Iris pigment epithelial cell (primary cell): ENCODE measurements at places on chromosomes 1 and 21.

- no peak for DNase-seq
Measured at GRCh38 chr1:248593226-248593625, 4.3 kb downstream of the OR2T10 start.

DNA sequence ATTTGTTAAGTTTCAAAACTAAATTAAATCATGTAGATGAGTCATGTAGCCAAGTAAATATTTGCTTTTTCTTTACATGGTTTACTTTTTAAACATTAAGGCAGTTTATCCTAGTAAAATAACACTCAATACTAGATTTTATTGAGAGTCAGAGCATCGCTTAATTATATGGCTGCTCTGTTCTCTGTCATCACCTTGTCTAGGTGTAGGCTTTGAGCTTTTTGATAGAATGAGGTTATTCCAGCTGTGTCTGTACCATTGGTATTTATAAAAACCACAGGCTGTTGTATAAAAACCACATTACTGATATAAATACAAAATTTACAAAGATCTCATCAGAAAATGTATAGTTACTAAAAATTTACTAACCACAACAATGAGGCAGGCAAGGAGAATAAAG, 42.5 kb upstream of the GPR52 start:
- no peak for DNase-seq

- peak; percentile 47 for DNase-seq
Measured at GRCh38 chr1:241637046-241637590, 3.1 kb downstream of the CHML start.

GRCh38 chr21:32602099-32602498, 10.1 kb downstream of the CFAP298 start:
- no peak for DNase-seq

- no peak for DNase-seq
Measured at GRCh38 chr1:78275456-78275855, 215.3 kb upstream of the PTGFR start.

GRCh38 chr1:201880928-201881571, 7.6 kb upstream of the SHISA4 start:
- DNase-seq, result no peak

- DNase-seq, result no peak
Measured at GRCh38 chr1:174874331-174875053, 125.3 kb upstream of the CACYBP start.

DNA sequence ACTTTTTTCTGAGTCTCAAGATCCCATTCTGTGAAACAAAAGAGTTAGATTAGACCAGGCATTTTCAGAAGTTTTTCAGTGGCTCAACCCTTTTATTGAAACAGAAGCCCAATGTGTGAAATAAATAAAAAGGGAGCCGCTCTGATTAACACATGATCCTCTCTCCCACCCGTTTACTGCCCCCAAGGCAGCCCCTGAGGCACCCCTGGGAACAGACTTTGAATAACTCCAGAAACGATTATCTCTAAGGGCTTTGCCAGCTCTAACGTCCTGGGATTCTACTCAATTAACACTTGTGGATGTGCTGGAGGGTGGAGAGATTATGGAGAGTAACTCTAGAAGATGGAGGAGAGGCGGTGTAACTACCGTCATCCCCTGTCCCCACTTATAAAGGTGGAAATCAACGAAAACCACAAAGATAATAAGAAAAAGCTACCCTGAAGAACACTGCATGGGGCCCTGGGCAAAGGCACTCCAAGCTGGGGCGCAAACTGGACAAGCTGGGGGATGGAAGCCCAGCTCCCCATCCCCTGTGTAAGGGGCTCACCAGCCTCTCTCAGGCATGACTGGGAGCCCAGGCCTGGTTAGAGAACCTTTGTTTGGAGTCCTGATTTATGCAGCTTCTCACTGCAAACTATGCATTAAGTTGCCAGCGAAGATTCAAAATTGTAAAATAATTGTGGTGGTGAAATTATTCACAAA, 39.0 kb upstream of the GRIK3 start:
- DNase-seq, result no peak

DNA sequence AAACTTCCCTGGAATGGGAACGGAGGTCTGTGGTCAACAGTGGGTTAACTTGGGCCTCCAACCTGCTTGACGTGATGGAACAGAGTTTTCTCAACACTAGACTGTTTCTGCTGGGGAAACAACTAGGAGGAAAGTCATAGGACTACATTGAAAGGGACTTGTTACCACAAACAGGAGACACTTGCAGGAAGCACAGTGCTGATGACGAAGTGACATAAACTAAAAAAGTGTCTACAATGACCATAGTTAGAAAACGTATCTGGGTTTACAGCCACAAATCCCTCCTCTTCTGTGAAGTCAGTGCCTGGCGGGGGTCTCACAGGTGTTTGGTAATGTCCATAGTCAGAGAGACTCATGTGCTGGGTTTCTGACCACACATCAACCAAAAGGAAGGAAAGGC, 86.3 kb downstream of the FCRL5 start:
- DNase-seq, result no peak

GRCh38 chr1:197247465-197247864, 20.6 kb upstream of the CRB1 start:
- no peak for DNase-seq

DNA sequence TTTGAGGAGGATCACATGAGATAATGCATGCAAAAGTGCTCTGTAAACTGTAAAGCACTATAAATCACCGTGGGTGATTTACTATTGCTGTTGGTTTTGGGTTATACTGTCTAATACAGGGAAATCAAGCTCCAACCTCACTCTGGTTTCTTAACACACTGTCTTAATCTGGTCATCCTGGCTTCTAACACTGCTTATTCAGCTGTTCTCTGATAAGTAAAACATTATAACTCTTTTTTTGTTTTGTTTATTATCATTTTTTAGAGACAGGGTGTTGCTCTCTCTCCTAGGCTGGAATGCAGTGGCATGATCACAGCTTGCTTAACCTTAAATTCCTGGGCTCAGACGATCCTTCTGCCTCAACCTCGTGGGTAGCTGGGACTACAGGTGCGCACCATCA, 21.9 kb upstream of the LSM10 start:
- DNase-seq, result peak; percentile 14

- peak; percentile 72 for DNase-seq
Measured at GRCh38 chr1:200029035-200029821, 1.7 kb downstream of the NR5A2 start.

GRCh38 chr1:174740249-174740968, 259.3 kb upstream of the CACYBP start:
- peak; percentile 75 for DNase-seq

- no peak for DNase-seq
Measured at GRCh38 chr1:22676916-22677583, 24.0 kb downstream of the C1QB start.

GRCh38 chr1:102071451-102071850, 74.7 kb upstream of the OLFM3 start:
- no peak for DNase-seq

- no peak for DNase-seq
Measured at GRCh38 chr1:82755671-82756070, 954.9 kb downstream of the ADGRL2 start.

GRCh38 chr1:206829875-206830274, 35.5 kb upstream of the IL20 start:
- no peak for DNase-seq

- DNase-seq, result no peak
Measured at GRCh38 chr1:113091988-113092594, 19.1 kb downstream of the LRIG2 start.

- DNase-seq, result peak; percentile 54
Measured at GRCh38 chr21:37153935-37154350, 80.9 kb downstream of the TTC3 start.

DNA sequence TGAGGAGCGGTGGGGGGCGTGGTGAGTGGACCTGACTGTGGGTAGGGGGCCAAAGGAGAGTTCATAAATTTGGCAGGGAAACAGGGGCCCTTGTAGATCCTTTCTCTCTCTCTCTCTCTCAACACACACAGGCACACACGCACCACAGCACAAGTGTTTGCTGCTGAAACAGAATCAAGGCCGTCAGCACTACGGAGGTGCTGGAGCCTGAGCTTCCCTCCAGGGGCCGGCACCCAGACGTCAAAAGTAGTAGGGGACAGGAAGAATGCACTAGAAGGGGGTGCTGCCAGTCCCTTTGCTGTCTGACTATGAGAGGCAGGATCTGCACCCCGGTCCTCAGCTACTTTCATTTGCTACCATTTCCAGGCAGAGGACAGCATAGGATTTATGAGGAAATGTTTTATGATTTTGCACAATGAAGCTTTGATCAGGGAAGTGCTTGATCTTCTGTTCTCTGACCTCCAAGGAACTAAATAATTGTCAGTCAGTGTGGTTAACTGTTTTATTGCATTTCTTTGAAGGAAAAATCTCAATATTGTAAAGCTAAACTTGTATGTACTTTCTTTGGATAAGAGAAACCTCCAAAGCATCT, 74.3 kb upstream of the FAM3B start:
- no peak for DNase-seq

- no peak for DNase-seq
Measured at GRCh38 chr1:162398999-162399580, 12.8 kb downstream of the SH2D1B start.

DNA sequence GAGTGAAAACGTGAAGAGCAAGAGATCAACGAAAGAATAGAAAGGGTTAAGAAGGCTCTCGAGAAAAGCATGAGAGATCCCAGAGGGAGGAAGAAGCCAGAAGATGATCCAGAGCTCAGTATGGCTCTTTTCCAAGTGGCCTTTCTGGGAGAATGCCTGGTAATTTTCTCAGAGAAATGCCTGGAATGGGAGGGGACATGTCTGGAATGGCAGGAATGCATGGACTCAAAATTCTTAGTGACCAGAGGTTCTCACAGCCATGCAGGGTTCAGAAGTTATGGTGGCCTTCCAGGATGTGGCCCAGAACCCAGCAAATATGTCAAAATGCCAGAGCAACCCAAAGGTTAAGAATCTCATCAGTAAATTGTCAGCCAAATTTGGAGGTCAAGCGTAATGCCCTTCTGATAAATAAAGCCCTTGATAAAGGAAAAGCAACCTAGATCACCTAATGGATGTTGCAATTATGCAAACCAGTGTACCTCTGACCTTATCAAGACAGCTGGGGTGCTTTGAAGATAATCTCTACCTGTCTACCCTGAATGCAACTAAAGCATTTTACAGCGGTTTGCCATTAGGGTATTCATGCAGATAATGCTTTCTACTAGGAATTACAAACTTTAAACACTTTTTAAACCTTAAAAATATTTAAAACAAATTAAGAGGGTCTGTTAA, 53.1 kb downstream of the NBPF6 start:
- DNase-seq, result peak; percentile 38

GRCh38 chr1:215076322-215076721, 6.2 kb upstream of the KCNK2 start:
- peak; percentile 83 for DNase-seq

GRCh38 chr1:53616927-53617326, 122.0 kb downstream of the GLIS1 start:
- peak; percentile 39 for DNase-seq

- DNase-seq, result no peak
Measured at GRCh38 chr1:181743878-181744312, 260.6 kb downstream of the CACNA1E start.

- DNase-seq, result peak; percentile 89
Measured at GRCh38 chr1:234599617-234600417, 10.2 kb downstream of the IRF2BP2 start.
